Activated CD8-positive, alpha-beta T cell treated with anti-CD3 and anti-CD28 coated beads for 36 hours (primary cell): ENCODE measurements at places on chromosomes 13 and 19.
A peak's percentile ranks its signal among the peaks of the same experiment; 100 is the strongest.

- peaks cover 22% of the 10 kb centered on the region for H3K4me1 ChIP-seq
- peaks cover 2% of the 10 kb centered on the region for H3K27me3 ChIP-seq
Measured at GRCh38 chr13:25844559-25845434, 207.0 kb downstream of the SHISA2 start.

DNA sequence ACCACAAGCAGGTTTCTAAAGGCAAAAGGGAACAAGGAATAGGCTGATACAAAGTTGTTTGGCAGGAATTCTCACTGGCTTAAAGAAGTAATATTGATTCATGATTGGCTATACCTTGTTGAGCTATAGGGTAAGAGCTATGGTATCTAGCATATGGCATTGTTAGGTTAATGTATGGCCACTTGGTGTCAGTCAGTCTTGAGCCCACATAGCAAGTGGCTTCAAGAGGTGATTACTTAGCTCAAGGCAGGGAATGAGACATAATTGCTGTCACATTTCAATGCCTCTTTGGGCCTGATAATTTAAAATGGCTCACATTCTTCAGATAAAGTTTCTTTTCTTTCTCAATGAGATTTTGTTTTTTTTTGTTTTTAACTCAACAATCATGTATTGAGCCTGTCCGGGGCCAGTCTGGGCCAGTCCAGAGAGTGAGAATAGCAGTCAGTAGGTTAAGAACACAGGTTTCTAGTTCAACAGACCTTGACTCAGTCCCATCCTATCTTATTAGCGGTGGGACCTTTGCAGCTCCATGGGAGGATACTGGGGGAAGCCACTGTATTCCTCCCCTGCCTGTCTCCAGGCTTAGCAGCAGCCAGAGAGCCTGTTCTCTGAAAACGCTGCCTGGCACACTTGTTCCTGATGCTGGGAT is 45.8 kb upstream of the RCBTB2 start:
- H3K36me3 ChIP-seq, result no peaks in the 10 kb centered on the region
- H3K27me3 ChIP-seq, result peaks cover 26% of the 10 kb centered on the region
- DNase-seq, result no peak
- H3K27ac ChIP-seq, result no peak overlapping the region

DNA sequence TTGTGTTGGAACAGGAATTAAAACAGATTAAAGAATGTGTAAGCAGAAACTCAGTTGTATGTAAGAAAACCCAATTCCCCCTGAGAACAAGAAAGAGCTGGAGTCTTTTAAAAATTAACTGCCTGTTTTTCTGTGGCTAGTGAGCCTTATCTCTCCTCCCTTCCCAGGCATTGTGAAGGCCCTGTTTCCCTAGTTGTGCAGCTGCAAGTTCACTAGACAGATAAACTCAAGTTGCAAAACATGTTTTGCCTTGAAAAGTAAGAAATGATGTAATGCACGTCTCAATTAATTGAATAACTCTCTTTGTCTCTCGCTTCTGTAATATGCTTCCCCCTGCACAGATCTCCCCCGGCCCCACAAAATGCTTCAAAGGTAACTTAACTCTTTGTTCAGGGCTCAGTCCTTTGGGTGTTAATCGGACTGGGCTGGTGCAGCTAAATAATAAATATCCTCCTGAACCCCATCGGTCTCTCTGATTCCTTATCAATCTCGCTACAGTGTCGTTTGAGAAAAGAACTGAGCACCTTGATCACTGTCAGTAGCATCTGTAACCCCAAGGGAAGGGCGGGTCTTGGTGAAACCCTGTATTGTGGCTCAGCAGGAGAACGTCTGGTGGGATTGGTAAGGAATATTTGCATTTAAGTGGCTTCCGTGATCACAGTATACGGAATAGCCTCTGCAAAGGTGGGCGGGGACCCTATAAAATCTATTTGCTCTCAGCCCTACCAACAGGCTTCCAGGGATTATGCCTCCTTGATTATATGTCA is 1.6 kb upstream of the ZNF556 start:
- H3K36me3 ChIP-seq, result no peaks in the 10 kb centered on the region
- no peak overlapping the region for H3K4me3 ChIP-seq
- H3K4me1 ChIP-seq, result no peaks in the 10 kb centered on the region
- no peak for DNase-seq
- no peak overlapping the region for H3K27ac ChIP-seq

DNA sequence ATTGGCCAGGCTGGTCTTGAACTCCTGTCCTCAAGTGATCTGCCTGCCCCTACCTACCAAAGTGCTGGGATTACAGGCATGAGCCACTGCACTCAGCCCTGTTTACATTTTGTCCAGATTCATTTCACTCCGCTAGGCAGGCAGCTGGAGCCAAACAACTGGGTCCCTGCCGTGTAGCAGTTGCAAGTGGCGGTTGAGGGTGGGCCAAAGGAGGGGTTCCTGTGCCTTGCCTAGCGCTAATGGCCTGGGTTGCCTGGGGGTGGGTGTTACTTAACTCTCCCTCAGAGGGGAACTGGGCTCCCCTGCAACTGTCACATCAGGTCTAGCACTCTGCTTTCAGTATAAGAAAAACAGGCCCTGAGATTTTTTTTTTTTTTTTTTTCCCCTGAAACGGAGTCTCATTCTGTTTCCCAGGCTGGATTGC is 7.4 kb downstream of the ACP5 start:
- peaks cover 11% of the 10 kb centered on the region for H3K4me1 ChIP-seq
- H3K4me3 ChIP-seq, result no peak overlapping the region
- H3K27ac ChIP-seq, result no peak overlapping the region
- H3K36me3 ChIP-seq, result peaks cover 3% of the 10 kb centered on the region
- H3K27me3 ChIP-seq, result no peaks in the 10 kb centered on the region
- DNase-seq, result no peak

- peak overlapping the region; percentile 75 for H3K27ac ChIP-seq
- peak overlapping the region; percentile 8 for H3K4me3 ChIP-seq
- no peak for DNase-seq
- peaks cover 48% of the 10 kb centered on the region for H3K36me3 ChIP-seq
- peaks cover 74% of the 10 kb centered on the region for H3K4me1 ChIP-seq
Measured at GRCh38 chr13:40961214-40961613, 57.9 kb downstream of the ELF1 start.
